Neural progenitor cell (in vitro differentiated cells): ENCODE measurements at places on chromosomes 3 and 15. TPM values are rescaled to one million over a fixed set of nuclear protein-coding genes. Genes with fewer than 3 reads are reported as not detected.

CAPN3 gene
- total RNA-seq, result 0.37 TPM in 1 of 2 replicates, not detected in the other

DNA sequence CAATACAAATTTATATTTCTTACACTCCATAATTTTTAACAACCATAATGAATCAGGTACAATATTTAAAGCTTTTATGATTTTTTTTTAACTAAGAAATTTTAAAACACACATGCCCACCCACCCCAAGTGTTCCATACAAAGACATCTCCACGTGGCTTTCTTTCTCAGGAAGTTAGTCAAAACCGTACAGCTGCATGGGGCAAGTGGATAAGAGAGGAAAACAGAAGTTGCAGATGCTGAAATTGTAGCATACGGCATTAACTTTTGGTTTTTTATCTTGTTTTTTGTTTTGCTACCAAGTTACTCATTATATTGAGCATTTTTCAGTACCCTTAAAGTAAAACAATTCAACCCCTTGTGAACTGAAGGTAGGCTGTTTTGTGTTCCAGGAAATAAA is 14.8 kb downstream of the GNB4 start:
- H3K36me3 ChIP-seq, result no peaks in the 10 kb centered on the region
- no peak overlapping the region for H3K27ac ChIP-seq
- no peak overlapping the region for H3K4me3 ChIP-seq
- H3K27me3 ChIP-seq, result no peaks in the 10 kb centered on the region
- H3K4me1 ChIP-seq, result peaks cover 32% of the 10 kb centered on the region

DNA sequence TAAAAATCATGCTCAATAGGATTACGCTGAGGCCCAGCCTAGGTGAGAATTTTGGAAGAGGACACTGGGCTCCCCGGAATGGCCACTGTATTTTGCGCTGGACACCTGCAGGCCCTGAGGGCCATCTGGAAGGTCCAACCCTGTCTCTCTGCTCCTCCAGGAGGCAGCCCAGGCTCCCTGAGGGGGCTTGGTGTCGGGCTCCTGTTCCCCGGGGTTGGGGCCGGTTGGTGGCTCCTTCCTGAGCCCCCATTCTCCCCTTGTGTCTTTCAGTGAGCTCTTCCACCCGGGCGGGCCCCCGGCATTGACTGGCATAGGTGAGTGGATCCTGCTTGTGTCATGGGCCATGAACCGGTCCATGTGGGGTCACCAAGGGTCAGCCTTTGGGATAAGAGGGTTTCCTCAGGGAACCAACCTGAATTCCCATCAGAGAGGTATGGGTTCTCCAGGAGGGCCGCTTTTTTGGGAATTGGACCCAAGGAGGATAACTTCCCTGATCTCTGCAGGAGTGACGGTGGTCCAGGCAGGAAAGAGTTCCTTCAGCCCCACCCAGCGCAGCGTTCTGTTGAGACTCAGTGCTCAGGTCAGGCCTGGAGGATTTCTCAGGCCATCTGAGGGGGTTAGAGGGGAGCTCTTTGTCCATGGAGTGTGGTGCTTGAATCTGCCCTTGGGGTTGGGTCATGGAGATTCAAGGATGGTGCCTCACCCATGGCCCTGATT is 187.8 kb downstream of the UBE3A start:
- no peaks in the 10 kb centered on the region for H3K27me3 ChIP-seq
- no peak overlapping the region for H3K4me3 ChIP-seq
- no peaks in the 10 kb centered on the region for H3K4me1 ChIP-seq
- DNase-seq, result no peak
- no peak overlapping the region for H3K27ac ChIP-seq

DNA sequence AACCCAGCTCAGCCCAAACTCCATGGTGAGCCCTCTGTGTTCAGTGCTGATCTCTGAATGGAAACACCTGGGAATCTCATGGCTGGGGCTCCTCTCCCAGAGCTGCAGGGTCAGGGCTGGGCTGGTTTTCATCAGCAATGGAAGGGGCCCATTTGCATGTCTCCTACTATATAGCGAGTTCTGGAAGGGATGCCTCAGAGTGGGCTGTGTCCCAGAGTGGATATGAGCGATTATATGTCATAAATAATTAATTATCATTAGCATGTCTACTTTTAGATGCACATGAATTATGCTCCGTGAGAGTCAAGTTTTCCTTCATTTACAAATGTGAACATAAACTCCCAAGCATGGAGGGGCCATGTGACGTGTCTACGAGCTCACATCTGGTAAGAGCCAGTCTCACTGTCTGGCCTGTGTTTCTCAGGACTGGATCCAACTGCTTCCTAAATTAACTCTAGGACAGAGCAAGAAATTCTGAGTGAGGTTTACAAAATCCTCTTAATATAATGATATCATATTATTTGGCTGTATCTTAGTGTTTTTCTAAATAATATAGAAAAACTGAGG is 553.4 kb downstream of the GOLGA6L6 start:
- no peak for DNase-seq
- no peaks in the 10 kb centered on the region for H3K4me1 ChIP-seq
- no peaks in the 10 kb centered on the region for H3K36me3 ChIP-seq
- no peak overlapping the region for H3K27ac ChIP-seq
